ENCODE measurements at places on chromosomes 2 and 18. TPM values are rescaled to one million over a fixed set of nuclear protein-coding genes. Genes with fewer than 3 reads are reported as not detected.

The MAPK4 gene
- polyA plus RNA-seq = 8.9 TPM

GRCh38 chr18:74518456-74519295 is 15.6 kb upstream of the CNDP1 start:
- no peak for DNase-seq

DNA sequence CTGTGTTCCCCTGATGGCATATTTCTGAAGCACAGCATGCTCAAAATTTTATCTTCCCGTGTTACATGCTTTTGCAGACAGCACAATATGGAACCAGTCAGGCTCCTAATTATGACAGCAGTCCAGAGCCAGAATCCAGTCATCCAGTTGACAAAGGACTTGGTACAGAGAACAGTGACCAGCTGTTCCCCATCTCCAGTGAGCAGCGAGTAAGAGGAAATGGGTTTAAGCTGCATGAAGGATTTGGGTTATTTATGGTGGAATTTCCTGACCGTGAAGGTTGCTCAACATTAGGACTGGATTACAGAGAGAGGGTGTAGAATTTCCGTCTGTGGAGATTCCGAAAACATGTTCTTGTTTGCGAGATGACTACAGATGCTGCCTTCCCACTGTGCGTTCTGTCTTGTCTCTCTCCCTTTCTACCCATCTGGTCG is 24.4 kb downstream of the SGPP2 start:
- peak; percentile 87 for DNase-seq

DNA sequence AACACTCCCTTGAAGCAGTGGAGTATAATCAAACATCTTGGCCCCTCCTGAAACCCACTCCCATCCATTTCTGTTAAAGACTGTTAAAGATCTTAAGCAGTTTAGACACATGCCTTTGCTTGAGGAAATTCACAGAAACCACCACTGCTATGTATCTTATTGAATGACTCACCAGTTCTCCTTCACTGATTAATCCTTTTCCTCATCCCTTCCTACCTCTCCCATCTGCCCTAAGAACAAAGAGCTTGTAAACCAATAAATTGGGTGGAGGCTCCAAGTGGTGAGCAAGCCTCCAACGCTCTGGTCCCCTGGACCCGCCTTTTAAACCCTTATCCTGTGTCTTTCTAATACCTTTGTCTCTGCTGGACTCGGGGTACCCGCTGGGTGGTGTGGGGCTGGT is 746.1 kb downstream of the LRP1B start:
- DNase-seq = no peak

GRCh38 chr2:30276455-30276911 is 45.1 kb downstream of the LBH start:
- no peak for DNase-seq
